Heart right ventricle (tissue), 16 donors: ENCODE measurements at places on chromosomes 6 and 20. TPM values are rescaled to one million over a fixed set of nuclear protein-coding genes. Genes with fewer than 3 reads are reported as not detected.

DNA sequence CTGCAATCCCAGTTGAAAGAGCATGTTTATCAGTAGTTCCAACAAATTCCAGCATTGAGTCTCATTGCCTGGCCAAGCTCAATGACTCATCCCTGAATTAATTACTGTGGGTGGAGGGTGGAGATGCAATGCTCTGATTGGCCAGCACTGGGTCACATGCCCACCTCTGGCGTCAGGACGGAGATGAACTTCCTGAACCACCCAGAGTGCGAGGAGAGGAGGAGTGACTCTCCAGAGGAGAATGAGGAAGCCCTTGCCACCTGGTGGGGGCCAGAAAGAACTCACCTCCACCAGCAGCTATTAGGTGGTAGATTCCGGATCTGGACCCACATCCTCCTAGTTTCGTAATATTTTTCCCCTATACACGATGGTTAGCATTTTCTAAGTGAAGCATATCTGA, 283.9 kb downstream of the TBC1D7 start:
- no peak for DNase-seq

The KCNB1 gene
- 1.0 TPM for total RNA-seq

GRCh38 chr6:62150048-62150663, 135.9 kb downstream of the KHDRBS2 start:
- no peak for DNase-seq

DNA sequence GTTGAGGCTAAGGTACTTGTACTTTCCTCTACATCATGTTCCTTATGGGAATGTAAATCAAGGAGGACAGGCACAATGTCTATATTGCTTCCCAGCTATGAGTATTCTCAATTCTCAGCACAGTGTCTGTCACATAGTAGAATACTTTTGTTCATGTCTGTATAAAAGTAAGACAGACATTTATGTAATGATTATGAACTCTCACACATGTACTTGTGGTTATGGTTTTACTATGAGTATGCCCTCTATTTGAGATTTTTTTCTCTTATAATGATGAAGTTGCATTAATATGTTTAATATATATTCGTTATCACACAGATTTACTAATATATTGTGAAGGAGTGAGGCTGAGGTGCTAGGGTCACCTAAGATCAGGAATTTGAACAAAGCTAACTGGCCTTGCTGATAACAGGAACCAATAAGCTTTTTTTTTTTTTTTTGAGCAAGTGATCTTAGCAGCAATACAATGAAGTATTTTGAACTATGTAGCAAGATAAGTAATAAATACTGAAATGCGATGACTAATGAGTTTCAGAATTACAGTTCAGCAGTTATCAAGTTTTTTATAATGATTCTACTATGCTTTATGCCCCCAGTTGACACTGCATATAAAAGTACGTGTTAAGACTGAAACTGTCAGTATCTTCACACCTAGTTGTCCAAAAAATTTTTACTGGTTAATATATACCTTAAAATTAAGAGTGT, 623.1 kb downstream of the HTR1B start:
- DNase-seq, result no peak

- DNase-seq, result no peak
Observed at GRCh38 chr6:99790679-99791078, 184.0 kb downstream of the PRDM13 start.

DNA sequence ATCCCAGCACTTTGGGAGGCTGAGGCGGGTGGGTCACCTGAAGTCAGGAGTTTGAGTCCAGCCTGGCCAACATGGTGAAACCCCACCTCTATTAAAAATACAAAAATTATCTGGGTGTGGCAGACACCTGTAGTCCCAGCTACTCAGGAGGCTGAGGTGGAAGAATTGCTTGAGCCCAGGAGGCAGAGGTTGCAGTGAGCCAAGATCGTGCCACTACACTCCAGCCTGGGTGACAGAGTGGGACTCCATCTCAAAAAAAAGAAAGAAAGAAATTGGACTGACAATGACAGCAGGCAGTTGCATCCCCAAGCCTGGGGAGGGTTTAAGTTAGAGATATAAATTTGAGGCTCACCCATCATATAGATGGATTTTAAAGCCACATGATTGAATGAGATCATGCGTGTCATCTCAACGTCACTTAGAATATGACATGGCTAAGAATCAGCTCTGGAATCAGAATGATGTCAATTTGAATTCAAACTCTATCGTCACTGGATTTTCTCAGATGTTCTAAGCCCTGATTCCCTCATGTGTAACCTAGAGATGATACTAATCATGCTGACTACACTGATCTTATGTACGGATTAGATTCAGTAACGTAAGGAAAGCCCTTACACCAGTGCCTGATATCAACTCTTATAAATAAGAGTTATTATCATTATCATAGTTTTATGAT, 534.0 kb upstream of the JARID2 start:
- DNase-seq, result no peak

GRCh38 chr6:131597446-131597845, 24.4 kb downstream of the ARG1 start:
- no peak for DNase-seq

GRCh38 chr6:40326714-40327421, 260.3 kb downstream of the LRFN2 start:
- DNase-seq, result no peak

DNA sequence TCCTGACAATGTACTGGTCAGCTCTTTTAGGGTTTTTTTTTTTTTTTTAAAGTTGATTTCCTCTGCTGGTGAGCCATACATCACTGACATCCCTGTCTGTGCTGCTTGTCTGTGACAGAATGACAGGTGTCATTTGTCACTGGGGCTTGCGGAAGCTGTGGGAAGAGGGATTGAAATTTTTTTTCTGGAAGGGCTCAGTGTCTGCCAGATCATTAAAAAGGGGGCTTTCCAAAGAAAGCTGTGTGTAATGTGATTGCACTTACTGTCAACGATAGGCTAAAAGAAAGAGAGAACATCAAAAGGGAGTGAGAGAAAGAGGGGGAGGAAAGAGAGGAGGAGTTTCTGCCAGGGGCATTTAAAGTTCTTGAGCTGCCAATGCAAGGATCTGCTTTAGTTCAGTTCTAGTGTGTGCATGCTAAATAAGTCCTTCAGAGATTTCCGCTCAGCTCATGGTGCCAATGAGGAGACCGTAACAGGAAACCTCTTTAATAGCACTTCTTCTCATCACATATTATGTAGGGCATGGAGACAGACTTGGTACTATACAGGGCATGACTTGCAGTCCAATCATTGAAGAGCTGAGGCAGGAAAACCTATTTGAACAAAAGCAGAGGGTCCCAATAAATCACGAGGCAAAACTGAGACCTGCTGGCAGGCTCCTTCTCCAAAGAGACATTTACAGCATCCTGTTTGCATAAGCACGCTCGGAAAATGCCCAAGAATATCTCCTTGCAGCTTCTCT, 177.2 kb downstream of the TSHZ2 start:
- DNase-seq, result no peak

The SLC22A7 gene
- not detected for total RNA-seq

DNA sequence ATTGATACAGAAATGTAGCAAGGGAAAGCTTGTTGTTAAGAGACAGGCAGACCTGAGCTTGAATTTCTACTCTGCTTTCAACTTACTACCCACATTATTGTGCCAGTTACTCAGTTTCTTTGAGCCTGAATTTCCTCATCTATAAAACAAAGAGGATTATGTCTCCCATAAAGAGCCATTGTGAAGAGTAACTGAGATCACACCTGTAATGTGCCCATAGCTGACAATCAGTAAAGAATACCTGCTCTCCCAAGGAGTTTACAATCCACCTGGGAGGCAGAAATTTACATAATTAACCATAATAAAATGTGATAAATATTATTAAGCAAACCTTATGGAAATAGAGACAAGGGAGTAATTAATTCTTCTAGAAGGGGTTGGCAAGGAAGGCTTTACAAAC, 204.9 kb downstream of the EPM2A start:
- no peak for DNase-seq

GRCh38 chr6:8006208-8006607, 58.0 kb downstream of the BLOC1S5 start:
- no peak for DNase-seq

GRCh38 chr20:7703551-7703961, 236.7 kb downstream of the HAO1 start:
- no peak for DNase-seq

DNA sequence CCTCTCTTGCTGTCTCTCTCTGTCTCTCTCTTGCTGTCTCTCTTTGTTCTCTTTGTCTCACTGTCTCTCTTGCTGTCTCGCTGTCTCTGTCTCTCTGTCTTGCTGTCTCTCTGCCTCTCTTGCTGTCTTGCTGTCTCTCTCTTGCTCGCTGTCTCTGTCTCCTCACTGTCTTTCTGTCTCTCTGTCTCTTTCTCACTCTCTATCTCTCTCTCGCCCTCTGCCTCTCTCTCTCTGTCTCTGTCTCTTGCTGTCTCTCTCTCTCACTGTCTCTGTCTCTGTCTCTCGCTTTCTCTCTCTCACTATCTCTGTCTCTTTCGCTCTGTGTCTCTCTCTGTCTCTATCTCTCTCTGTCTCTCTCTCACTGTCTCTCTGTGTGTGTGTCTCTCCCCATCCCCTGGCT, 92.9 kb upstream of the MC3R start:
- no peak for DNase-seq

- DNase-seq, result no peak
Observed at GRCh38 chr20:49338061-49338460, 60.2 kb upstream of the ZNFX1 start.
